ENCODE measurements at places on chromosomes 3 and 15. TPM values are rescaled to one million over a fixed set of nuclear protein-coding genes. Genes with fewer than 3 reads are reported as not detected.

DNA sequence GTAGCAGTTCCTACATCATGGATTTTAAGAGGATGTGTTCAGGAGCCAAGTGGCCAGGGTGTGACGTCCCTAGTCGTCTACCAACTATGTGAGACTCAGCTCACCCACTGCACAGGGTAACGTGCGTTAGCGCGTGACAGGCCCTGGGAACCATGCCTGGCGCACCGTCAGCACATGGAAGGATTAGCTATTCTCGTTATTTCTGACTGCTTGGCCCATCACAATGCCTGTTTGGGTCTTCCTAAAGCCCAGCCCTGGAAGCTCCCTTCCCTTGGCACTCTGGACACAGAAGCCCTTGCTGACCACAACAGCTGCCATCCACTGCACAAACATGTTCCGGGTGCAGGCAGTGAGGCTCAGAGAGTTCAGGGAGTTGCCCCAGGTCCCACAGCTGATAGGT is 91.0 kb upstream of the RPL32 start:
- DNase-seq = no peak

GRCh38 chr3:23213813-23214212 is 10.7 kb downstream of the UBE2E2 start:
- DNase-seq = no peak

- DNase-seq = no peak
Measured at GRCh38 chr15:32893421-32893820, 175.6 kb downstream of the GREM1 start.

DNA sequence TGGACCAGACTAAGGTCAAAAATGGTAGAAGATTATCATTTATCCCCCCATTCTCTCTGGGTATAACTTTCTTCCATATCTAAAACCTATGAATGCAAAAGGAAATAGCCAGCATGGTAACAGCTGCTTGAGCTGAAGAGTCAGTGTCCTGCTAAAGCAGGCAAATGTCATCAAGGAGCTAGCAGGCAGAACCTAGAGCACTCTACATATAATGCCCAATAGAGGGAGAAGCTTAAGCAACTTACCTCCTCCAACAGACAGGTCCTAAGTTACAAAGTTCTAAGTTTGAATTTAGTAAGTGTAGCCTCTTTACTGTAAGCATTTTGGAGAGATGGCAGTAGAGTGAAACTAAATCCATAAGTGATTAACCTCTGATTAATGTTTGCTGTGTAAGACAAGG is 7.7 kb downstream of the RAF1 start:
- no peak for DNase-seq

The CD200 gene
- 12.6 TPM for total RNA-seq

DNA sequence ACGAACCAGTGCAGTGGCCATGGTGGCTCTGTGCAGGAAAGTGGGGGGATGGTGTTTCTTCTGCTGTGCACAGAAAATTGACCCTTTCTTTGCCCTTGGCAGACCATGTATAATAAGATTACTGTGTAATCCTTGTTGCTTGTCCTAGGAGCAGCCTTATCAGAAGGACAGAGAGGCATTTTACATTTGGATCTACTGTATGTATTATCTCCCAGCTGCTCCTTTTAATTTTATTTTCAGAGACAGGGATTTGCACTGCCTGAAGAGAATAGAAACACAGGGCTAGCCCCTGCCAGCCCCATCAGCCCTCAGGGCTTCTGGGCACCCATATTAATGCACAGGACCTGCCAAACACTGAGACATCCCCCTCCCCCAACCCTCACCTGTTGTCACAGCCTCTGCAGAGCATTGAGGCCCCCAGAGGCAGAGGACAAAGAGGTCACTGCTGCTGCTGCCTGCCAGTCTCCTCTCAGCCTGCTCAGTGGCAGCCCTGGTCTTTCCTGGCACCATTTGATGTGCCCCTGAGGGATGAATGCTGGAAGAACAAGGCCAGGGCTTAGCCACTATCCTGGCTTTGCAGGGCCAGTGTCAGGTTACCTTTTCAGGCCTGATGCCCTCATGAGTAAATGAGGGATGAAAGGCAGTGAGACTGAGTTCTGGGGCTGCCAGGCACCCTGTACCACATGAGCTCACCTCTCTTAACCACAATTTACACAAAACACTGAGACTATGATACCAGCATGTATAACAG is 533.4 kb downstream of the NTRK3 start:
- no peak for DNase-seq

DNA sequence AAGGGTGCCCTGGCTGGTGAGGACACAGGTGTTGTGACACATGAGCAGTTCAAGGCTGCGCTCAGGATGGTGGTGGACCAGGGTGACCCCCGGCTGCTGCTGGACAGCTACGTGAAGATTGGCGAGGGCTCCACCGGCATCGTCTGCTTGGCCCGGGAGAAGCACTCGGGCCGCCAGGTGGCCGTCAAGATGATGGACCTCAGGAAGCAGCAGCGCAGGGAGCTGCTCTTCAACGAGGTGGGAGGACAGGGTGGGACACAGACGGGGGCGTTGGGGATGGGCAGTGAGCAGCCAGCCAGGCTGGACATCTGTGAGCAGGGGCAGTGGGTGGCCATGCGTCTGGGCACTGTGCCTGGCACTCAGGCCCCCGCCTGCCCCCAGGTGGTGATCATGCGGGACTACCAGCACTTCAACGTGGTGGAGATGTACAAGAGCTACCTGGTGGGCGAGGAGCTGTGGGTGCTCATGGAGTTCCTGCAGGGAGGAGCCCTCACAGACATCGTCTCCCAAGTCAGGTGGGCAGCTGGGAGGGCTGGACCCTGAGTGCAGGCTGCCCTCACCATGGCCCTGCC is 10.3 kb downstream of the ANKRD63 start:
- no peak for DNase-seq

The LRRN1 gene
- total RNA-seq = 13.3 TPM

- no peak for DNase-seq
Measured at GRCh38 chr3:160129459-160130061, 95.7 kb upstream of the C3orf80 start.

DNA sequence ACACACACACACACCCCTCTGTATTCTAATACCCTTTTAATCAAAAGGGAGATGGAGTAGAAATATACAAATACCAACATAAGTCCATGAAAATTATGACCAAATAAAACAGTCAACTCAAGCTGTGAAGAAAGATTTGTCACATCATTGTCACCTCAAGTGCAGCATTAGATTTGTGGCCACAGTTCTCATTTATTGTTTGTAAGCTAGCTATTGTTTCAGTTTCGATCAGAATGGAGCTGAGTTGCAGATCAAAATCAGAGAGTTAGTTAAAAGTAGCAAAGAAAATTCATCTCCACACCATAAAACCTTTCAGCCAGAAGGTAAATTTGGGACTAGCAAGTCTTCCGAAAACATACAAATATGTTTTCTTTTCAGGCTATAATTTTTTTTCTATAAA is 267.7 kb upstream of the LMCD1 start:
- DNase-seq = no peak

- DNase-seq = no peak
Measured at GRCh38 chr15:65086680-65087111, 10.2 kb downstream of the KBTBD13 start.

DNA sequence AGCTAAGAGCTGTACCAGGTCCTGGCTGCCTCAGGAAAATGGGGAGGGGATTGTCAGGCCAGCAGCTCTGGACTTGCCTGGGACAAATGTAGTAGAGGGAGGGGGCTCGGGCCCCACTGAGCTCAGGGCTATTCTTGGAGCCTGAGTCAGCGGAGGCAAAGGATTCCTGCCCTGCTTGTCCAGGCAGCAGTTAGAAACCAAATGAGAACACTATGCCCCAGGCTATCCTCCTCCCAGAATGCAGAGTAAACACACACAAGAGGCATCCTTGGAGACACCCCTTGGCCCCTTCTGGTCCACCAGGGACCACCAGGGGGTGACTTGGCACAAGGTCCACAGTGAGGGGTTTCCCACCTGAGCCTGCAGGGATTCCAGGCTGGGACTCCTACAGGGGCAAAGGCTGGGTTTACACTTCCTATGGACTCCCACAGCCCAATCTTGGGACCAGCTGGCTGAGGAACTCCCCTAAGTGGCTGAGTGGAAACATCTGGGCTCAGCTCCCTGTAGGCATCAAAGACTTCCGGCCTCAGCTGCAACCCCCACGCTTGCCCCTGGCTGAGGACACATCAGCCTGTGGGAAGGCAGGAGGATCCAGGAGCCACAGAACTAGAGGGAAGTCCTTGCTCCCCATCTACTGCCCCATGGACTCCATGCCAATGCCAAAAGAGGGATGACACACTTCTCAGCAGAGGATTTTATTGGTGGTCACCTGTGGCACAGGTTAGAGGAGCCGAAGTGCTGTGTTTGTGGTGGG is 3.4 kb upstream of the COL7A1 start:
- no peak for DNase-seq

DNA sequence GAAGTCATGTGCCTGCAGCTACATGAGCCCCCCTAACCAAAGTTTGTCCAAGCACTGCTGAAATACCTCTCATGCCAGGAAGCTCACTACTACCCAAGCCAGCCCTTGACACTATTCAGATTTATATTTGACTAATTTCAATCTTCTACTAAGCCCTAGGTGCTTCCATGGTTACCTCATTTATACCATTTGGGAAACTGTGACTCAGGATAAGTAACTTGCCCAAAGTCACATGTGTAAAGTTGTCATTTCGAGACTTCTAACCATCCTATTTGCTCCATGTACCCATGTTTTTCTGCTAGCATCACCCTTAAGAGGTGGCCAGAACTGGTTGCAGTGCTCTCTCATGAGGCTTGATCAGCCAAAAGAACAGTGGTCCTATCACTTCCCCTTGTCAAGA is 20.7 kb upstream of the TIMP4 start:
- DNase-seq = no peak

- DNase-seq = no peak
Measured at GRCh38 chr3:133487920-133488540, 85.5 kb upstream of the CDV3 start.

GRCh38 chr3:46812237-46812791 is 50.9 kb downstream of the MYL3 start:
- no peak for DNase-seq

DNA sequence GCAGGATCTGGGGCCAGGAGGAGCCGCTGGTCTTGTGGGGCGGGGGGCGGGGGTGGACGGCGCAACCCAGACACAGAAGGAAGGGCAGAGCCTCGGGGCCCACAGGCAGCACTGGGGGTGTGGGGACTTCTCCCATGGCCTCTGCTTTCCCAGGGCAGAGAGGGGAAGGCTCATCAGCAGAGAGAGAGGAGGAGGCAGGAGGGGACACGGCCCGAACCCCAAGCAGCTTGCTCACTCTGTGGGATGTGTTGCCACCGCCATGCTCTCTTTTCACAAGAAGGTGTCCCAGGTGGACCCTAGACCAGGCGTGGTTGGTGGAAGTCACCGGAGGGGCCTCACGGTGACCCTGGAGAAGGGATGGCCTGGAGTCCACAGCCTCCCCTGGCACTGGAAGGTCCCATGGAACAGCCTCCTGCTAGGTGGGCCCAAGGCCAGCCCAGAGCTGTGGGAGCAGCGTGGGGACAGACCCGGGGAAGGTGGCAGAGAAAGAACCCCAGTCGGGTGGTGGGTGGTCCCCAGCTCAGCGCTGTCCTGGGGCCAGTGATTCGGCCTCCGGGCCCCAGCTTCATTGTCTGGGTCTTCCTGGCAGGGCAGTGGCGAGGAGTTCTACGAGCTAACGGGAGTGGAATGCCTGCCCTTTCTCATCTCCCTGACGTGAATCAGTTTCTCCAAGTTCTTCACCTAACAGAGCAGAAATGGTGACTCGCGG is 46.8 kb upstream of the PCSK6 start:
- no peak for DNase-seq

The GNAT1 gene
- not detected for total RNA-seq

DNA sequence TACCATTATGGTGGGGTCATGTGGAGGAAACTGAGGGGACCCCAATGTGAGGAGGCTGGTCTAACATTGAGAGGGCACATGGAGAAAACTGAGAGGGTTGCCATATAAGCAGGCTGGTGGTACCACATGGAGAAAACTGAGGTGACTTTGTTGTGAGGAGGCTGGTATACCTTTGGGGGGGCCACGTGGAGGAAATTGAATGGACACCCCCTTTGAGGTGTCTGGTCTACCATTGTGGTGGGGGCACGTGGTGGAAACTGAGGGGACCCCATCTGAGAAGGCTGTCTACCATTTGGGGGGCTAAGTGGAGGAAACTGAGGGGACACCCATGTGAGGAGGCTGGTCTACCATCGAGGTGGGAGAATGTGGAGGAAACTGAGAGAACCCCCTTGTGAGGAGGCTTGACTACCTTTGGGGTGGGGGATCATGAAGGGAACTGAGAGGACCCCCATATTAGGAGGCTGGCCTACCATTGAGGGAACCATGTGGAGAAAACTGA is 163.8 kb downstream of the FBLN2 start:
- no peak for DNase-seq

The LRRC31 gene
- not detected for total RNA-seq

Data from tibial nerve (tissue), 4 donors.